ENCODE measurements at places on chromosomes 5 and 9.

- no peak for DNase-seq
These were observed 19.5 kb downstream of the XRCC4 start for GRCh38 chr5:83096660-83097339.

DNA sequence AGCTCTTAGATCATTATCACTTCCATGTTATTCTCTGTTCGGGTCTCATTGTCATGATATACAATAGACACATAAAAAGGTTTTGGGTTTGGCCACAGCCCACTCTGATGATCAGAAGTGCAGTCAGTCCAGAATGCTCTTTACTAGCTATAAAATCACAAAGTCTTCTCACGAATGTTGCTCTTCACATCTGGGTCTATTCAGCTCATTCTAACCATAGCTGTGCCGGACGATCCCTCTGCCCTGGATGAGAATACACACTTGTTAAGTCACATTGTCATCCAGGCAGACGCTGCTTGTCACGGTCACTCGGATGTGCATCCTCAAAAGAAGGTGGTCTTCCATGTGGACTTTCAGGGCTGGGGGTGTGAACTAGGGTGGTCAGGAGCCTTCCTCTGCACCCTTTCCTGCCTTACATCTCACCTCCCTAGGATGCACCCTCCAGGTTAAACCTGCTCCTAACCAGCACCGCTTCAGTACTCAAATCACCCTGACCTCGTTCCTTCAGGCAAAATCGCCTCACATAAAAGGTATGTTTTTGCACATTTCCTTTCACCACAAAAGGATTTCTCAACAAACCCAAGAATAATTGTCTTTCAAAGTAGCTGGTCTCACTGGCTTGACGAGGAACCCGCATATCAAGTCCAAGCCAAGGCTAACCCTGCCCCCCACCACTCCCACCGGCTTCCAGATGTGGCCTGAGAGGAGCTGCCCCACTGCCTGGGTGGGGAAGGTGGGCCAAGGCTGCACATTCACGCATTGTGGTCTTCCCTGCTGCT lies 21.9 kb downstream of the ANKH start:
- no peak for DNase-seq

- no peak for DNase-seq
These were observed 56.2 kb downstream of the GLRA1 start for GRCh38 chr5:151868451-151868850.

DNA sequence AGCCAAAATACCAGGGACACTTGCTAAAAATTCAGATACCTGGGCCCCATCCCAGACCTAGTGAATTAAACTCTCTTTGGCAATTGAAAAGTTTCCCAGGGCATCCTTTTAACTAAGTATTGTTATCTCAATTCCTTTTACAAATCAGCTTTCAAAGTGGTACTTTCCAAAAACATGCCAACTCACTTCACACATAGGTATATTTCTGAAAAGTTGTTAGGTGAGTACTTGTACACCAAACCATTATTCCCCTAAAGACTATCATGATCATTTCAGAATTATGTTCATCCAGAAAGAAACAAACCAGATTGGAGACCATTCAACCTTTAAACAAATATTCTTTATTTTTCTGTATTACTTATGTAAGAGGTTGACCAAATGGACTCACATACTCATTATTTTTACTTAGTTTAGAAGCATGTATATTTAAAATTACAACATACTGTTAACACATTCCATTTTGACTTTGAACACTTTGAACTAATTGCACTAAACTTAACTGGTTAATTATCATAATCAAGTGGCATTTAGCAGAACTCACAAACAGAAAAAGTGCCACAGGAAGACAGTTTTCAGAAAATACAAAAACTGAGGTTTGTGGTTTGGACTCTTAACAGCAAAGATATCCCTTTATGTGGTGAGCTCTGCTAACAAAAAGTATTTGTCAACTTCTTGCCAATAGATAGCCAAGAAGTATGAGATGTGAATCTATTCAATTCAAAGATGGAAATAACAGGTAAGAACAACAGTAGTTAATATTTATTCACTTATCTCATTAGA lies 40.7 kb downstream of the KIAA0825 start:
- DNase-seq, result no peak

GRCh38 chr9:129875181-129875611 lies 39.9 kb downstream of the USP20 start:
- DNase-seq, result no peak

- no peak for DNase-seq
These were observed 23.7 kb upstream of the SCAMP1 start for GRCh38 chr5:78336698-78337097.

GRCh38 chr5:167525004-167525403 lies 766.4 kb upstream of the WWC1 start:
- no peak for DNase-seq

DNA sequence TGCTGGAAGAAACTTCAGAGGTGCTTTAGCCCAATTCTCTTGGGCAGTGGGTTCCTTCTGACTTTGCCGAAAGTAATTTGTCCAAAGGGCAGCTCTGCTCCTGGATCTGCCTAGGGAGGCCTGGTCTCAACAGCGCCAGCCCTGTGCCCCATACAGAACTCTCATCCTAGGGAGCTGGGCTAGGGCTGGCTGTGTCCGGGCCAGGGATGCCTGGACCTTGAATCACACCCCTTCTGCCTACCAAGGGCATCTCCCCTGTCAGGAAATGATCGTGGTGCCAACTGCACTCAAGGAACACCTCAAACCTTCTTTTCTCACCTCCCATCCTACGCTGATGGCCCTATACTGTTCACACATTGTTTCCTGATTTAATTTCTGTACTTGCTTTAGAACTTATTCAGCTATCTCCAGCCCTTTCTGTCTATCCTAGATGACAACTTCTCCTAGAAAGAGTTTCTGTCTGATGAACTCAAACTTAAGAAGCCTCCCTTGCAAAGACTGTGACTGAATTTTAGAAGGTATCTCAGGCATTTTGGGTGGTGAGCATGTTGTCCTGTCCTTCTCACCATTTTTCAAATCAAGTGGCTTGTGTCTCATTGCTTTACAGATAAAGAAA lies 37.4 kb upstream of the NFIB start:
- no peak for DNase-seq

DNA sequence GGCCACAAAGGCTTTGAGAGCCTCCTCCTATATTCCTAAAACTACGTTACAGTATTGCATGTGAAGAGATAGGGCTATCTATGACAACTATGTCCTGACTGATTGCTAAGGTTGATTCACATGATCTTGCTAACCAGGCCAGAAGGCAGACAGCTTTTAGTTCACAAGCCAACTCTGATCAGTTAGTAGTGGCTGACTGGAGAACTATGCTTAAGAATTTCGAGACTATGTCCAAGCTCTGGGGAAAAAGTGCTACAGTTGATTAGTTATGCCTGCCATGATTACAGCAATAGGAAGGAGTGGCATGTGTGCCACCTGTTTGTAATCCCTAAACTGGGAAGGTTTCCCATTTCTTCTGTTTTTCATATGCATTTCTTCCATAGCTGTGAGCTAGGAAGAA lies 223.4 kb downstream of the DOCK8 start:
- DNase-seq, result no peak

GRCh38 chr5:136018814-136019783 lies 9.7 kb upstream of the TGFBI start:
- no peak for DNase-seq

DNA sequence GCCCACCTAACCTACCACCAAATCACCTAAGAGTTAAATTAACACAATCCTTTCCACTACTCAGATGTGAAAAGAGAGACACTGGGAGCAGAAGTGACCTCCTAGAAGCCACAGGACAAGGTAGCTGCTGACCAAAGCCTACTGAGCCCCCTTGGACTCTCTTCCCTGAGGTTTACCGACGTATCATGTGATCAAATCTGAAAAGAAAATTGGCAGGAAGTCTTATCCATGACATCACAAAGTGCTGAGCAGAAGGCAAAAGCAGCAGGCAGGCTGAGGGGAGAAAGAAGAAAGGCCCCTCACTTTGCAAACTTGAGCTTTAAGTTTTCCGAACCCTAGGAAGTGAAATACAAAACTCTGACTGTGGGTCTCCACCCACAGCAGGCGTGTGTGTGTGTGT lies 11.1 kb downstream of the PRELID2 start:
- DNase-seq, result no peak

Data from activated T-cell treated with anti-CD3 and anti-CD28 coated beads for 48 hours (primary cell).